ENCODE measurements at places on chromosomes 3 and 15. TPM values are rescaled to one million over a fixed set of nuclear protein-coding genes. Genes with fewer than 3 reads are reported as not detected.

The ACTC1 gene
- 1.4 TPM for total RNA-seq

GRCh38 chr3:54743755-54744154 lies 184.1 kb downstream of the LRTM1 start:
- DNase-seq: no peak
- no peaks in the 10 kb centered on the region for H3K4me1 ChIP-seq
- no peaks in the 10 kb centered on the region for H3K27me3 ChIP-seq
- H3K27ac ChIP-seq: no peak overlapping the region
- H3K4me3 ChIP-seq: no peak overlapping the region

DNA sequence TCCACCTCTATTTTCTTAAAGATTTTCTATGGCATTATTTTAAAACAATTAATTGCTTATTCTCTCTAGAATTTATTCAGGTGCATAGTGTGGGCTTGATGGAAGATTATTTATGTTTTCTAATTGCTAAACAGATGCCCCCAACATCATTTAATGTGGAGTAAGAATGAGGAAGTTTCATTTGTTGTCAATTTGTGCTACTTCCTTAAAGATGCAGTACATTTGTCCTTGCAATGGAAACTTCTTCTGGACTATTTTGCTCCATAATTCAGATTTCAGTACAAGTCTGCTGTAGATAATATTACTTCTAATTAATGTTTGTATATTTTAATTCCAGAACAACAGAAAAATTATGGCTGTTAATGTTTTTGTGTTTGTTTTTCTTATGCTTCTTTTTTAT lies 104.8 kb downstream of the TGFBR2 start:
- H3K27me3 ChIP-seq: no peaks in the 10 kb centered on the region
- H3K36me3 ChIP-seq: no peaks in the 10 kb centered on the region
- H3K4me1 ChIP-seq: no peaks in the 10 kb centered on the region
- no peak overlapping the region for H3K4me3 ChIP-seq
- no peak overlapping the region for H3K27ac ChIP-seq

DNA sequence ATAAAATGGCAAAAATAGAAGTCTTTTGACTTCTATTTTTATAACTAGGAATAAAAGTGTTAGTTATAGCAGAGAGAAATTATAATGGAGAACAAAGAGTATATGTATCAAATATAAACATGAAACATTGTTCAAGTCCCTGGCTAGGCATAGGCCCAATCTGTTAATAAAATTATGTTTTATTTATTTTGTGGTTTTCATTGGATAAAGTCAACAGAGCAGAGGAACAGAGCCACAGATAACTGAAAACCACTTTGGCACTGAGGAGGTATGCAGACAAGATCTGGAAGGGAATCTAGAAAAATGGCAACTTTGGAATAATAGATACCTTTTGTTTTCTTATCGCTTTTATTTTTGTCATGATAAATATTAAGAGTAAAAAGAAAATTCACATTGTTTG lies 50.4 kb upstream of the ICE2 start:
- H3K27me3 ChIP-seq: no peaks in the 10 kb centered on the region
- peaks cover 32% of the 10 kb centered on the region for H3K4me1 ChIP-seq
- H3K4me3 ChIP-seq: no peak overlapping the region
- no peaks in the 10 kb centered on the region for H3K36me3 ChIP-seq
- no peak for DNase-seq

DNA sequence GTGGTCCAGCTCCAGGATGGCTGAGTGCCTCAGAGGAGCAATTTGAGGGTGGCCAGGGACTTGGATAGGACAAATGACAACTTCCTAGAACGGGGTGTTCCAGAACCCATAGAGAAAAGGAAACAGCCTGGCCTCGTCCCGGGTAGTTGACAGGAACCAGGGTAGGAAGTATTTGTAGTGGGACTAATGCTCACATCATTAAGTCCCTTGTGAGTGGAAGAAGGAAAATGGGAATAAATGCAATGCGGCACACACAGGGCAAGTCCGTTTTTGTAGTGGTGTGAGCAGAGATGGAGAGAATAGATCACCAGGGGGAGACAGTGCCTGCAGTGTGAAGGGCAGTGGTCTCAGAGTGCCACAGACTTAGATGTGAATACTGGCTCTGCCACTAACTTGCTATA lies 19.6 kb downstream of the TIMP4 start:
- H3K27me3 ChIP-seq: no peaks in the 10 kb centered on the region
- peaks cover 18% of the 10 kb centered on the region for H3K4me1 ChIP-seq
- H3K27ac ChIP-seq: peak overlapping the region; percentile 47
- no peak for DNase-seq

The ADGRG7 gene
- not detected for total RNA-seq

DNA sequence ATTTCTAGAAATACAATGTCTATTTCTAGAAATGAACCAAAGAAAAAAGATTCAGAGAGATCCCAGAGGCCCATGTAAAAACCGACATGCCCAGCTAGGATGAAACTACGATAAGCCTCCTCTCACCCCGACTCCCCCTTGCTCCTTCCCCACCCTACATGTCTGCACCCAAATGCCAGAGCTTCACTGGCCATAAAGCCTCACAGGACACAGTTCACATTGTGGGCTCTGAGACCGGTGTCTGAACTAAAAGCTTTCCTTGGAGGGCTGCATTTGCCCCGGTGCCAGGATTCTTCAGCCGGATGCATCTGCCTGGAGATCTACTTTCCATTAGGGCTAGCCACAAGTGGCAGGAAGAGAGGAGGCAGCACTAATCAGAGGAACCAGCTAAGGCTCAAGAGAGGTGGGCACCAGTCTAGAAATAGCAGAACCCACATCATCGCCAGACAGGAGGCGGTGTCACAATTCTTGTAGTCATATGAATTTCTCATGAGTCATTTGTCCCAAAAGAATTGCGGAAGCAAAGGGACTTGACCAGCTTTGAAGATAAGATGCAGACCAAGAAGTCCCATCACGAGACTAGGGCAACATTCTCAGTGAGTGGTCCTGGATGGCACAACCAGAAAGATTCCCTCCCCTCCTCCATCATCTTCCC lies 353.6 kb downstream of the NTRK3 start:
- H3K4me3 ChIP-seq: no peak overlapping the region
- H3K36me3 ChIP-seq: no peaks in the 10 kb centered on the region
- no peaks in the 10 kb centered on the region for H3K4me1 ChIP-seq
- no peak for DNase-seq
- peaks cover 2% of the 10 kb centered on the region for H3K27me3 ChIP-seq
- H3K27ac ChIP-seq: no peak overlapping the region

DNA sequence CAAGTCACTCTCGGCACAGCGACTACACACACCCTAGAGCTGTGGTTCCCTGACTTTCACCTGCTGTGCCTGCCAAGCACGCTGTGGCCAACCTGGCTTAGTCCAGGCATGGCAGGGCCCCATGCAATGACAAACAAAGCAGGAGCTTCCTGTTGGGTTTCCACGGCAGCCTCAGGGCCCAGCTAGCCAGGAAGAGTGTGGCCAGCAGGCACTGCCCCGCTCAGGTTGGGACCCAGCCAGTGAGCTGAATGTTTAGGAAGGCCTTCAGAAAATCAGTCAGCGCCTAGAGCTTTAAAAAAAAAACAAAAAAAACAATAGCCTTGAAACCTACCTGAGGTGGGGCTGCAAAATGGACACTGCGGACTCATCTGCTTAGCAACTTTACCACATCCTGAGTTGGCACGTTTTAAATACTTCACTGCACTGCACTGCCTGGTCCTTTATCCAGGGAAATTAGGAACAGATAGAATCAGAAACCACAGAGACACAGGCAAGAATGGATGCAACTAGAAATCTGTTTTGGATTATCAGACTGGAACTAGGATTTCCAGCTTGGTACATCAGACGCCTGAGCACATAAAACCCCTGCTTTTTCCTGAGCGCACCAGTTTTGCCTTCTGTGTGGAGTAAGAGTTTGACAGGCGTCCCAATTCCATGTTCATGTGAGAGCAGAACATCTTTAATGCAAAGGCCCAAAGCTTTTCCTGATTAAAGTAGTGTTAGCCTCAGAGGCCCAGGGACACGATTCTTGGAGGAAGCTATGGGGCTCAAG lies 36.2 kb upstream of the LDHAL6B start:
- no peak overlapping the region for H3K4me3 ChIP-seq
- peak overlapping the region; percentile 92 for H3K27ac ChIP-seq
- DNase-seq: peak; percentile 85
- H3K4me1 ChIP-seq: peaks cover 74% of the 10 kb centered on the region

DNA sequence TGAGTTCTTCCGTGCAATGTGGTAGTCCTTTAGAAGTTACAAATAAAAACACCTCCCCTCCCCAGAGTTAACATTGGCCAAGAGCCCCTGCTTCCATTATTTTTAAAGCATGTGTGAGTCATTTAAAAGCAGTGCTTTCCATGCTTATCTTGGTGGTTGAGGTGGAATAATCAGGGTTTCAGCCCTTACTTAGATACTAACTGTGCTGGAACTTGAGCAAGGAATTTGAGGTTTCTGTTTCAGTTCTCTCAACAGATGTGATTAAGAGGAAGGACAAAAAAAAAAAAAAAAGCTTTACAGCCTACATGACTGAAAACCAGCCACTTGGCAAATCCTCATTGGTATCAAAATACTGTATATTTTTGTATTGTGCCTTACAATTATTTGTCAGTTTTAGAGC lies 64.5 kb downstream of the CGNL1 start:
- no peak for DNase-seq
- peaks cover 8% of the 10 kb centered on the region for H3K4me1 ChIP-seq
- H3K36me3 ChIP-seq: no peaks in the 10 kb centered on the region
- no peak overlapping the region for H3K27ac ChIP-seq
- no peak overlapping the region for H3K4me3 ChIP-seq

- H3K27ac ChIP-seq: no peak overlapping the region
- no peaks in the 10 kb centered on the region for H3K4me1 ChIP-seq
- no peak overlapping the region for H3K4me3 ChIP-seq
- peaks cover 39% of the 10 kb centered on the region for H3K36me3 ChIP-seq
- H3K27me3 ChIP-seq: no peaks in the 10 kb centered on the region
- no peak for DNase-seq
These were observed 10.9 kb downstream of the CIAO2A start for GRCh38 chr15:64082757-64083156.

- H3K27ac ChIP-seq: peak overlapping the region; percentile 33
- H3K27me3 ChIP-seq: no peaks in the 10 kb centered on the region
- H3K36me3 ChIP-seq: no peaks in the 10 kb centered on the region
- H3K4me1 ChIP-seq: peaks cover 16% of the 10 kb centered on the region
- H3K4me3 ChIP-seq: peak overlapping the region; percentile 21
These were observed 139.8 kb downstream of the BBX start for GRCh38 chr3:107662586-107662985.

- H3K4me3 ChIP-seq: no peak overlapping the region
- peaks cover 3% of the 10 kb centered on the region for H3K4me1 ChIP-seq
- H3K27ac ChIP-seq: no peak overlapping the region
- H3K27me3 ChIP-seq: no peaks in the 10 kb centered on the region
- no peak for DNase-seq
- no peaks in the 10 kb centered on the region for H3K36me3 ChIP-seq
These were observed 667.4 kb downstream of the ROBO2 start for GRCh38 chr3:77707281-77707680.

DNA sequence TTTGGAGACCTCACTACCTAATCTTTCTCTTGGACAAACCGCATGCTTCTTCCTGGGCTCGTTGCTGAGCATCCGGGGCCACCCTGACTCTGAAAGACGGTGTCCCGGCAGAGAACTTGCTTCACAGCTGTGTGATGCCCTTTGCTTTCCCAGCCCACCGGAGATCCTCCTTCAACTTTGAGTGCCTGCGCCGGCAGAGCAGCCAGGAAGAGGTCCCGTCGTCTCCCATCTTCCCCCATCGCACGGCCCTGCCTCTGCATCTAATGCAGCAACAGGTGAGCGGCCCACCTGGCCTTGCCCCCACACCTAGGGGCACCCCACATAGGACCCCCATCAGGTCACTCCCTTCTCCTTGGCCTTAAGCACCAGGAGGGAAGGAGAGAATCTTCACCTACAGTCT lies 37.7 kb downstream of the CHDH start:
- H3K27ac ChIP-seq: no peak overlapping the region
- DNase-seq: no peak
- H3K36me3 ChIP-seq: no peaks in the 10 kb centered on the region
- H3K27me3 ChIP-seq: no peaks in the 10 kb centered on the region

- no peak overlapping the region for H3K27ac ChIP-seq
- H3K27me3 ChIP-seq: no peaks in the 10 kb centered on the region
- no peak for DNase-seq
- peaks cover 34% of the 10 kb centered on the region for H3K36me3 ChIP-seq
- no peak overlapping the region for H3K4me3 ChIP-seq
- peaks cover 2% of the 10 kb centered on the region for H3K4me1 ChIP-seq
These were observed 41.9 kb downstream of the GPD1L start for GRCh38 chr3:32148351-32148750.

The TRPM1 gene
- total RNA-seq: 15.2 TPM

GRCh38 chr15:91566141-91566540 lies 287.4 kb upstream of the SLCO3A1 start:
- no peak overlapping the region for H3K27ac ChIP-seq
- no peaks in the 10 kb centered on the region for H3K27me3 ChIP-seq
- no peak overlapping the region for H3K4me3 ChIP-seq
- DNase-seq: no peak
- no peaks in the 10 kb centered on the region for H3K36me3 ChIP-seq

DNA sequence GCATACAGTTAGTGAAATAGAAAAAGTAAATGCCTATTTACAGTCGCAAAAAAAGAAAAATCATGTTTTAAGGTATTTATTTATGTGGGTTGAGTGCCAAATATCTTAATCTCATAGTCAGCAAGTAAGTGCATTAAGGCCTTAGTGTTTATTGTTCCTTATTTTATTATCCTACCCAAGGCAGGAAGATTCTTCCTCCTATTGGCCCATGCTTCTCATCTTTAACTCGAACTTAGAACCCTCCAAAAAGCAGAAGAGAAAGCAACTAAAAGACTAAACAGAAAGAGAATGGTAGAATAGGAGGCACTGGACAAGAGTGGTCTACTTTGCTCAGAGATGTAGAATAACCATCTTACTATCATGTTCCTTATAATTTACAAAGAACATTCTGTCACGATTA lies 7.5 kb downstream of the RFX7 start:
- no peaks in the 10 kb centered on the region for H3K27me3 ChIP-seq
- no peak for DNase-seq
- H3K36me3 ChIP-seq: peaks cover 18% of the 10 kb centered on the region
- no peak overlapping the region for H3K27ac ChIP-seq
- H3K4me1 ChIP-seq: peaks cover 3% of the 10 kb centered on the region

The ARPC4 gene
- total RNA-seq: 132 TPM

DNA sequence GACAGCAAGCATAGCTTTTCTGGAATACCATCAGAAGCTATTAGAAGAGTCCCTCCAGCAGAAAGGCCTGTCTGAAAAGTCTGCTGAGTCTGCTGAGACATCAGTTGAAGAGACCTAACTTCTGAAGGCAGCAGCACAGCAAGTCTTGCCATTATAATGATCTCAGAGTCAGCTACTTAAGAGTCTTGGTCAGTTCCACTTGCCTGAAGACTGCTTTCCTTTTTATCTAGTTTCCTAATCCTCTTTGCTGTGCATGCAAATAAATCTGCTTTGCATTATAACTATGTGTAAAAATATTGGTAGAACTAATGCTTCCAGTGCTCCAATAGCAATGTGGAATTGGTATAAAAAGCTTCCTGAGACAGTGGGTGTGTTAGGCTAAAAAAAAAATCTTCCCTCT lies 34.9 kb upstream of the CPOX start:
- no peak for DNase-seq
- H3K27me3 ChIP-seq: no peaks in the 10 kb centered on the region
- no peak overlapping the region for H3K27ac ChIP-seq

- H3K4me1 ChIP-seq: no peaks in the 10 kb centered on the region
- DNase-seq: no peak
- peaks cover 26% of the 10 kb centered on the region for H3K27me3 ChIP-seq
- no peaks in the 10 kb centered on the region for H3K36me3 ChIP-seq
These were observed 22.9 kb downstream of the ST8SIA2 start for GRCh38 chr15:92416557-92416956.

Measured in suprapubic skin (tissue), 4 donors.